ENCODE measurements at places on chromosomes 6 and 20.

- DNase-seq, result no peak
Observed at GRCh38 chr20:10976051-10976450, 302.3 kb upstream of the JAG1 start.

GRCh38 chr6:143529095-143529494, 17.6 kb upstream of the FUCA2 start:
- DNase-seq, result no peak

DNA sequence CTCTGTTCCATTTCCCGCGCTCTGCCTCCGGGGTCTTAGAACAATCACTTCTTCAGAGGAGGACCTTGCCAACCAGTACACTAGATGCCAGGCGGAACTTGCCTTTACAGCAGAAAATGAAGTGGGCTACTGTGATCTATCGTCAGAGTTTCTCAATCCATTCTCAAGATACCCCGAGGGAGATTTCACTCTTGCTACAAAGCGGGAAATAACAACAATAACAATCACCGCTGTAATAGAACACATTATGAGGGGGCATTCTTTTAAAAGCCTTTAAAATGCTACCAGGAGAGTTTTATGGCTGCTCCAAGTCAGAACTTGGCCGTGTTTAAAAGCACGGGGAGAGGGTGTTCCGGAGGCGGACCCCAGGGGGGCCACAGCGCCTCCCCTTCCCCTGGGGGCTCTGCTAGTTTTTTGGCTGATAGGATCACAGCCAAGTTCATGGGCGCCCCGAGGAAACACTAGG, 617.0 kb upstream of the AGPAT4 start:
- no peak for DNase-seq

GRCh38 chr6:12951415-12951814, 234.8 kb downstream of the PHACTR1 start:
- no peak for DNase-seq

- no peak for DNase-seq
Observed at GRCh38 chr6:128479991-128480390, 40.4 kb downstream of the PTPRK start.

GRCh38 chr6:168825226-168826077, 384.5 kb downstream of the SMOC2 start:
- DNase-seq, result no peak

- DNase-seq, result no peak
Observed at GRCh38 chr6:17100806-17101205, 1.0 kb upstream of the STMND1 start.

DNA sequence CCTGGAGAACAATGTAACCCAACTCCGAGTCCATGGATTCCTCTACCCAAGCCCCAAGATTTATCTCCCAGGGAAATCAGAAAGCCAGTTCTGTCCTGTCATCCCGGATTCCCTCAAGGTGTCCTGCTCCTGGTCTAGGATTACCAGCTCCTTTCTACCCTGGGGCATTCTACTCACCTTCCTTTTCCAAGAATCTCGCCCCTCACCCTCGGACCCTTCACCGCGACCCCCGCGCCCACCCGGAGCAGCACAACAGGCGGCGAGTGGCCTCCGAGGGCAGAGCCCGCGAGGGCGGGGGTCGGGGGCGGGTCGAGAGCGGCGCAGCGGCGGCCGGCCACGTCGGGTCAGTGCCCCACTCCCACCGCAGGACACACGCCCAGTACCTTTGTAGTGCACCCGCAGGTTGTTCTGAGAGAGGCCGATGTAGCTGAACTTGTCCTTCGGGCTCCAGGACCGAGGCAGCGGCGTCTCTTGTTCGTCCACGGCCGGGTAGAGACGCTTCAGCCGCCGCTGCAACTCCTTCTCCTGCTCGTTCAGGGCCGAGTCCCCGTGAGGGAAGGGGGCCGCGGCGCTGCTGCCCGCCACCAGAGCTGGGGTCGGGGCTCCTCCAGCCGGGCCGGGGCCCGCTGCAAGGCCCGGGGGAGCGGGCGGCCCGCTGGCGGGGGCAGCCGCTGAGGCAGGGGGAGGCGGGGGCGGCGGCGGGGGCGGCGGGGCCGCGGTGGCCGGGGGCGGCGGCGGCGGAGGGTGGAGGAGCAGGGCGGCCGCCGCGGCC, 897 bp downstream of the RANBP9 start:
- DNase-seq, result peak; percentile 25

DNA sequence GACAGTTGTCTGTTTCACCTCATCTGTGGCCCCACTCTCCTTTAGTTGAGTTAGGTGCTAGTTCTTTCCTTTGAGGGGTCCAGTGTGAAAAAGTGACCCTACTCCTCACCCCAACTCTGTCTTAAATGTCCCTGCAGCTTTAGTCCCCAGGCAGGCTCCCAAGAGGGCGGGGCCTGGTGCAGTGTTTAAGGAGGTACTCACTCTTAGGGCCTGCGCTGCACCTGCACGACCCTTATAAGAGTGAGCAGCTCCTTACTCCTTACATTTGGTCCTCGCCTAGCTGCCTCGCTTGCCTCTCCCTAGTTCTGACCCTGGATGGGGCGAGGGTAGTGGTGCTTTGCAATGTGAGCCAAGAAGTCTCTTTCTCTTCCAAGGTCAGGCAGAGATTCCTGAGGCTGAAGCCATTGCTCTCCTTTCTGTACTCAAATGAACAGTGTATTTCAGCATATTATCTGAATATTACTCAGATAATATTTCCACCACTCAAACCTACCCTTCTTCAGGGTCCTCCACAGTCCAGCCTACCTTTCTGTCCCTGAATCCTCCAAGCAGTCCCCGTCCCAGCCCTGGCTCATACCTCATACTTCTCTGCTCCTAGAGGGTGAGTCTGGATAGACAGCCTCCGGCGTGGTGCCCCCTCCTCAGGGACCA, 11.9 kb upstream of the VEGFA start:
- DNase-seq, result no peak

- no peak for DNase-seq
Observed at GRCh38 chr6:86859513-86859912, 77.8 kb upstream of the HTR1E start.

- DNase-seq, result no peak
Observed at GRCh38 chr6:31775184-31775583, 1.9 kb downstream of the VWA7 start.

DNA sequence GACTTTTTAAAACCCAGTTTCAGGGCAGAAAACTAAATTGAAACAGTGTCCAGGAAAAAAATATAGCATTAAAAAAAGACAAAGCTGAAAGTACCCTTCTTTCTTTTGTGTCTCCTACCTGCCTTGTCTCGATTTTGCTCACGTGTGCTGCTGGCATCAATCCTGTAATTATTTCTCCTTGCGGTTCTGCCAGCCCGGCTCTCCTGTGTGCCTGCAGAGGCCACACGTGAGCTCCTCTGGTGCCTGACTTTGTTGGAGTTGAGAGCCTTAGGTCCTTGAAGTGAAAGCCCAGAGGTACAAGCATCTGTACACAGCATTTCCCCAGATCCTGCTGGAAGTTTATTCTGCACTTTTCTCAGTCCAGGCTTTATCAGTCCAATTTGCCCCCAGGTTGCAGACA, 36.5 kb downstream of the GHRH start:
- no peak for DNase-seq

DNA sequence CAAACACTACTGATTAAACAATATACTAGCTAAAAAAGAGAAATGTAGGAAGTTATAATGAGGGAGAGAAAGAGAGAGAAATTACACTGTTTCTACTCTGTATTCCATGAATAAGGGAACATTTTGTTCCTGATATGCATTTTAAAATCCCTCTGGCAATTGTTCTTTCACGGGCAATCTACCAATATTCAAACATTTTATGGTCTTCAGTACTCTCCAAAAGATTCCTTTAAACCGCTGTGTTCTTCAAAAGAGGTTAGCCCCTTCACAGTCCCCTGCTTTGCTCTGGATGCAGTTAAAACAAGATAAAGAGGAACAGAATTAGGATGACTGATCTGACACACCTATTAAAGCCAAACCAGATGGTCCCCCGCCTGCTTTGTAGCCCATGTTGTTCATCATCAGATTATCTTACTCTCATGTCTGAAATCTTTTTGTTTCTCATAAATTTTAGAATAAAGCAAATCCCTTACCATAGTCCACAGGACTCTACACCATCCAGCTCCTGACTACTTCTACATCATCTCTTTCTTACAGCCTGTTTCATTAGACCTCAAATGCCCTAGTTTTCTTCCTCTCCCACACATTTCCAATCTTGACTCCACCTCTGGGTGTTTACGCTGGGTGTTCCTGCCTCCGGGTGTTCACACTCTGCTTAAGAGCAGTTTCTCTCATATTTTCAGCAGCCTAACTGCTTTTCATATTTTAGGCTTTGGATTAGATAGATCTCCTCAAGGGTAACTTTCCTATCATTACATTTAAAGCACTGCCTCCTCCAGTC, 399.7 kb downstream of the COL12A1 start:
- DNase-seq, result no peak

DNA sequence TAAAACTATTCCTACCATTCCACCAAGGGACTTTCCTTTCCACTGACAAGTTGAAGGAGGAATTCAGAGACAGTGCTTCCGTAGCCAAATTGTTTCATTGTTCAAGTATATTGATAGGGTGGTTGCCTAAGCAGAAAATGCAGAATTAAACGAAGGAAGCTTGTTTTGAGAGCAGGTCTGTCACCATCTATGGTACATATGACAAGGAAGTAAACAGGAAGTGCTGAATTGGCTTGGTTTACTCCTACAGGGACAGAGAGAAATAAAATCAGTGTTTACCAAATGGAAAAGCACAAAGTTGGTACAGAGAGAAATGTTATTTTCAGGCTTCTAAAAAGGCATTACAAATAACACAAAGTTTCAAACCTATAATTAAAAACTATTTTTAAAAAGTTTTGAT, 421.8 kb downstream of the CDC5L start:
- no peak for DNase-seq

DNA sequence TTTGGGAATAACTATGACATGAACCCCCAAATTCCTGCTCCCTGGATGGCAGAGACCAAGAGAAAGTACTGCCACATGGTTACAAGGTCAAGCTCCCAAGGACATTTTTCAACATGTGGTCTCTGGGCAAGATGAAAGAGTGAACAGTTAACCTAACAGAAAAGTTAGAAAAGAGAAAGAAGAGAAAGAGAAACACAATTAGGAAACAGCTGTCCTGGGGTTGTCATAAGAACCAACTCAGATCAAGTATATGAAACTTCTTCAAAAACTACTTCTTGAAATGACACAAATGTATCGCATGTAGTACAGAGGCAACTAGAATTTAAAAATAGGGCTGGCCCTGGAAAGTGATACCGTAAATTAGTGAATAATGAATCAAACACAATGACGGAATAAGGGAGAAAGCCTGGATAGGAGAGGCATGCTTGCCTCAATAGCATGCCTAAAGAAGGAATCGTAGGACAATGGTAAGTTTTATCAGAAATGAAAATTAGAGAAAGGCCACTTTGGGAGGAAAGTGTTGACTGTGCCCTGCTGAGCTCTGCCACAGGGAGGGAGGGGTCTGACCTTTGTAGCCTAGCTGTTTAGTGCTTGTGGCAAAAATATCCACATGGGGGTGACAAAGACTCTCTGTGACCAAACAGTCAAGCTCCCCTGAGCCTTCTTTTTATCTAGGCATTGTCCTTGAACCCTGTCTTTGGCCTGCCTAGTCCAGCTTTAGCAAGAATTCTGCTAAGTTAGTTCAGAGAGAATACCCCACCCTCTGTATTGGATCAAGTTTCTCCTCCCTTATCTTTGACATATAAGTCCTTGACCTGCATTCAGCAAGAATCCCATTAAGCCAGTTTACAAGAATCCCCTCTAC, 4.3 kb upstream of the DCBLD1 start:
- no peak for DNase-seq

GRCh38 chr20:23225407-23226060, 125.1 kb upstream of the NXT1 start:
- no peak for DNase-seq

- no peak for DNase-seq
Observed at GRCh38 chr6:44269921-44270525, at the start of gene TMEM151B. TSS of gene TMEM151B (plus strand) at chr6:44270450. CDS start at chr6:44270743, 293 bp downstream.

DNA sequence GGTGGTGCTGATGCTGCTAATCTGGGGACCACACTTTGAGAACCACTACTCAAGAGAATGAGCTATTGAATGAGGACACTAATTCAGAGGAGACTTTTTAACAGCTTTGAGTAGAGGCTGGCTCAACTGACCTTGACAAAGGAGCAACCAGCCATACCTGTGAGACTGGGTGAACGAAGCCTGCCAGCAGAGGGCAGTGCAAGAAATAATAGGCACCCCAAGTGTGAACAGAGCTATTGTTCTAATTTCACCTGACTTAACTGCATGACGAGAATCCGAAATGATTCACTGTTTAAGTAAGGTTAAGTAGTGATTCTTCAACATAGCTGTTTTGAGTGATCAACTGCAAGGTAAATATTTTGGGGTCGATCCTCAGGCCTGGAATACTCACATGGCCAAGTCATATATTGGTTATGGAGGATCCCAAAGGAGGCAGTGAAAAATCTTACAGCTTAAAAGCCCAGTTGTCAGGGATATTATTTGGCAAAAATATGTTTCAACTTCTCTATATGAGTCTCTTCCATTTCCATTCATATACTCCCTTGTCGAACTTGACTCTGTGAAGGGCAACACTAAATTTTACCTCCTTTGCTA, 550.5 kb upstream of the MARCKS start:
- no peak for DNase-seq

DNA sequence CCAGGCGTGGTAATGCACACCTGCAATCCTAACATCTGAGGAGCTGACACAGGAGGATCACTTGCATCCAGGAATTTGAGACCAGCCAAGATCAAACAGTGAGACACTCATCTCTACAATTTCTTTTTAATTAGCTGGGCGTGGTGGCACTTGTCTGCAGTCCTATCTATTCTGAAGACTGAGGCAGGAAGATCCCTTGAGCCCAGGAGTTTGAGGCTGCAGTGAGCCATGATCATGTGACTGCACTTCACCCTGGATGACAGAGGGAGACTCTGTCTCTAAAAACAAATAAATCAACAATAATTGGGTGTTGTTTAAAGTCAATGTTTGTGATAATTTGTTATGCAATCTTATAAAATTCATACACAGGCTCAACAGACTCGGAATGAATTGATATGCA, 18.0 kb upstream of the HLA-A start:
- DNase-seq, result no peak

GRCh38 chr6:39926668-39927067, 7.6 kb downstream of the MOCS1 start:
- DNase-seq, result no peak

DNA sequence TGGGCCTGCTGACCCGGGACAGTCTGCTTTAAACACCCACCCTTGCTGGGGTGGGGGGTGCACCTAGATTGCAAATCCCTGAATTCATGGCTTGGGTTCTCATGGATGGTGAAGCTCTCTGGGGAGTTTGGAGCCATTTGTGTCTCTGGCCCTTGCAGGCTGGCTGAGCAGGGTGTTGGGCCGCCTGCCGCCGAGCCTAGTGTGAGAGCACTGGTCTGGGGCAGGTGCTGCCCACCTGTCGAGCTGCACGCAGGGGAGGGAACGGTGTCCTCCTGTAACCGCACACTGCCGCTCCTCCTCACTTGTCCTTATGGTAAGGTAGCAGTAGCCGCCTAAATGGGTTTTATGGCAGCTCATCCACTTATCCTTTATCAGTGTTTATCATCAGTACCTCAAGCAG, 143.9 kb downstream of the DTNBP1 start:
- no peak for DNase-seq

DNA sequence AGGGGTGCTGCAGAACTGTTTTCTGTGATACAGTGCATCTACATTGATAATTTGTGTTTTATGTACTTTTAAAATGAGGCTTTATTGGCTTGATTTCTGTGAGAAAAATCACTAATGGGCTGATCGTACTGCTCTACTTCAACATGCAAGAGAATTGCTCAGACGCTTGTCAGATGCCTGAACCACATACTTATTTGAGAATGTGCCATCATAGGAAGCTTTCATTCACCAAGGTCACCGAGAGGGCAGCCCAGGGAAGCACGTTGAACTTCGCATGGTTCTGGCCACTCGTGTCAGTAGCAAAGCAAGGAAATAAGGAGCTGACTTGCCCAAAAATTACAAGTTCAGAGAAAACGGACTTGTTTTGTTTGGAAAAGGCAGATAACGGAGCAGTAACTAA, 168.5 kb upstream of the AKAP12 start:
- no peak for DNase-seq

Data from activated CD4-positive, CD25-positive, alpha-beta regulatory T cell (primary cell).